ENCODE measurements at places on chromosomes 12 and 14.

- no peak for DNase-seq
Observed at GRCh38 chr12:106145539-106146447, 7.0 kb upstream of the NUAK1 start.

GRCh38 chr14:63848890-63849289, 3.9 kb upstream of the SYNE2 start:
- DNase-seq: no peak

GRCh38 chr14:95137164-95137803, 20.0 kb downstream of the DICER1 start:
- DNase-seq: no peak

GRCh38 chr14:39807271-39807670, 375.0 kb upstream of the FBXO33 start:
- DNase-seq: no peak

- DNase-seq: no peak
Observed at GRCh38 chr12:84502180-84502860, 410.3 kb downstream of the SLC6A15 start.

GRCh38 chr14:106210650-106211049, 684.3 kb downstream of the TMEM121 start:
- DNase-seq: peak; percentile 22

DNA sequence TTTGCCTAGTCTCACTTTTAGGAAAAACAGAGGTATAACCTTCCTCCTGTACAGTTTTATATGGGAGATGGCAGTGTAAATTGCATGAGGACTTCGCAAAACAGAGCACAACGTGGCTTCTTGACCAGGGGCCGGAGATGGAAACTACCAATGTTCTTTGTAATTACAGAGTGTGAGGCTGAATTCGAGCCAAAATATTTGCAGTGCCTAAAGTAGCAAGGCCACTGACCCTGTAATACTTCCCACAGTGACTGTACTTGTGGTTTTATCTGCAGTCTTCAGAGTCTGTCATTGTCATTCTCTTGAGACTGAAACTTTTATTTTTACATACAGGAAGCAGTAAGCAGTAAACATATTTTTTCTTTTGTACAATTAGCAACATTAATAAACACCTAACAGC, 98.9 kb downstream of the RERG start:
- DNase-seq: no peak

GRCh38 chr12:82040987-82041743, 282.0 kb upstream of the PPFIA2 start:
- no peak for DNase-seq

Data from CD4-positive, alpha-beta T cell treated with Interleukin-2 at 100 ng/mL for 4 hours (primary cell).